ENCODE measurements at places on chromosomes 4 and X.

DNA sequence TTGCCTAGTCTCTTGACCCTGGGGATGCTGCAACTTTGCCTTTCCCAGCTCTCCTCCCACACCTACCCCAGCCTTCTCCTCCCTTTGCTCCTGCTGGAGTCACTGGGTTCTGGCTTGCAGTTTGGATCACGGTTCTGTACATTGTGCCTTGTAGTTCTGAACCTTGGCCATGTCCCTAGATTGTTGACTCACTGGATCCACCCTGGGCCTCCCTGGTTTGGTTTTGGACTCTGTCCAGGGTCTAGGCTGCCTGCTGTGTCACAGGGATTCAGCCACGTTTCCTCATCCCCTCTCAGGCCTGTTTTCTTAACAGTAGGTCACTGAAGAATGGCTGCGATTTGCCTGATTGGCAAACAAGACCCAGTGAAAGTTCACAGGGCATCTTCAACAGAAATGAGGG lies 11.5 kb upstream of the GABRE start:
- no peak for DNase-seq

DNA sequence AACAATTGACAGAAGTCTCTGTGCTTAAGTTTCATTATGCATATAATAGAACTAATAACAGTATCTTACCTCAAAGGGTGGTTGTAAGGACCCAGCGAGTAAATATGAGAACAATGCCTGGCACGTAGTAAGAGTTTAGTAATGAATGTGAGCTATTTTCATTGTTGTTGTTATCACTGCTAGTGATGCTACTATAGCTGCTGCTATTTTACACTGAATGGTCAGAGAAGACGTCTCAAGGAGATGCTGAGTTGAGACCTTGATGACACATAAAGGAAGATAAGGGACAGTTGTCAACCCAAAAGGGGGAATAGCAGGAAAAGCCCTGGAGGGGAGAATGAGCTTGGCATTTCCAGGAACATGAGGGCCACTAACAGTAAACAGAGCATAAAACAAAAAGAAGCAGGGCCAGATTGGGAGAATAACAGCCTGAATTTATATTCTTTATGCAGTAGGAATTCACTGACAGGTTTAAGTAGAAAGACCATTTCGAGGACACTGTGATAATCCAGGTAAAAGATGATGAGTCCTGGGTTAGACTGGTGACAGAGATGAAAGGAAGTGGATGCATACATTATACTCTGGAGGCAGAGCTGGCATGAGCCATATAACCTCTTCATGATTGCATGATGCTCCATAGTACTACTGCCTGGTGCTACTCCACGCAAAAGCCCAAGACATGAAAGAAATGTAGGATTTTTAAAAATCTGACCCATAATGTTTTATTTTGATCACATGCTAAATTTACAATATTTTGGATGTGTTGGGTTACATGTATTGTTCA lies 23.1 kb downstream of the ATP8A1 start:
- no peak for DNase-seq

DNA sequence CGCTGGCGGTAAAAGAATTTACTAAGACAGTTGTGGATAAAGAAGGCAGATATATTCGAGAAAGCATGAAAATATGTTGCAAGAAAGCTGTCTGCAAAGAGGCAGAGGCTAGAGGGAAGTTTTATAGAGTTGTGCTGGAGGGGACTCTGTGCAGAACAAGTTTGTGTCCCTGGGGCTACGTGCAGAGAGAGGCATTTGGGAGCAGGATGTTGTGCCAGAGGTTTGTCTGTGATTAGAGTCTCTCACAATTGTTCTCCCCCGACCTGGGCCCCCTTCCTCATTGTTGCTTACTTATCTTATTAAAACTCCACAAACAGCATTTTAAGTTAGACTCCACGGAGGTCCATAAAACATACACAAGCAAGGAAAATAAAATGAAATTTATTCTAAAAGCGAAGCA lies 831.3 kb downstream of the NLGN4X start:
- DNase-seq = no peak

DNA sequence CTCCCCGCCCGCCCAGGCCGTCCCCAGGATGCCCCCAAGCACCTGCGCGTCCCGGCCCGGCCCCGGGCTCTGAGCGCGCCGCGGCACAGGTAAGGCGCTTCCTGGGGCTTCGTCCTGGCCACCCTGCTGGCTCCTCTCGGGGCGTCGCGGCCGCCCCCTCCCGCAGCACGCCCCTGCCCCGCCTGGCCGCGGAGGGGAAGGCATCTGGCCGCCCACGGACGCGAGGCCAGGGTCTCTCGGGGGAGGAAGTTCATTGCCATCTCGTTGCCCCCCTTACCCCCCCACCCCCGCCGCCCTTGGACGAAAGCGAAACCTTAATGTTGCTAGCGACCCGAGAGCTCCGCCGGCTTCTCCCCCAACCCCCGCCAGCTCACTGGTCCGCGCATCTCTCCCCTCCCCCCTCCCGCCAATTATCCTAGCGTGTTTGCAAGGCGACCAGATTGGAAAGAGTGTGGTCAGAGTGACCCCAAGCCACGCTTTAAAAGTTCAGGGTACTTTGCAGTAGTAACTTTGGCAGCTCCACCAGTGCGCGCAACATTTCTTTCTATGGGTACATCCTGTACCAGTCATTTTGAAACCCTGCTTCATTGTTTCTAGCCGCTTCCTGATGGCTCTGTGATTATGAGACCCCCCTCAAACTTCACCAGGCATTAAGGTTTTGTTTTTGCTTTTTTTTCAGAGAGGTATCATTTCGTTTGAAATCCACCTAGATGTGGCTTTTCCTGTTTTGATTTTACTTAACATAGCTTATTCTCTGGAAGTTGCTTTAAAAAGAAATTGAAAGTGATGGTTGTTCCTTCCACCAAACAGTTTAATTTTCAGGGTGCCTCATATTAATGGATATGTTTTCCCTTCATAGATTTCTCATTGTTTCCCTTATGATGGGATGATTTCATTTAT lies 626 bp downstream of the TBC1D1 start:
- DNase-seq = no peak

DNA sequence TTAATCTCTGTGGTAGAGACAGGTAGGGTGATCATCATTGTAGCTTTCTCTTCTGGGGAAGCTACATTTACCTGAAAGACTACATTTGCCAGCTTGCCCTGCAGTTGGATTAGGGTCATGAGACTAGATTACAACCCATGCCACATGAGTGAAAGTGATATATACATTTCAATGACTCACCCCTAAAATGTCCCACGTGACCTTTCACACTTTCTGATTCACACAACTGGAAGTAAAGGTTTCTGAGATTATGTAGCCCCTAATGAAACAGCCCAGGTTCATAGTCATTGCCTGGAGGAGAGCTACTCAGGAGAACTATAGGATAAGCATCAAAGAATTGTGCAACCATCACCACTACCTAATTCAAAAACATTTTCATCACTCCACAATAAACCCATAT lies 17.8 kb downstream of the PDCL2 start:
- DNase-seq = no peak

GRCh38 chrX:10480861-10481260 lies 139.5 kb downstream of the MID1 start:
- no peak for DNase-seq

DNA sequence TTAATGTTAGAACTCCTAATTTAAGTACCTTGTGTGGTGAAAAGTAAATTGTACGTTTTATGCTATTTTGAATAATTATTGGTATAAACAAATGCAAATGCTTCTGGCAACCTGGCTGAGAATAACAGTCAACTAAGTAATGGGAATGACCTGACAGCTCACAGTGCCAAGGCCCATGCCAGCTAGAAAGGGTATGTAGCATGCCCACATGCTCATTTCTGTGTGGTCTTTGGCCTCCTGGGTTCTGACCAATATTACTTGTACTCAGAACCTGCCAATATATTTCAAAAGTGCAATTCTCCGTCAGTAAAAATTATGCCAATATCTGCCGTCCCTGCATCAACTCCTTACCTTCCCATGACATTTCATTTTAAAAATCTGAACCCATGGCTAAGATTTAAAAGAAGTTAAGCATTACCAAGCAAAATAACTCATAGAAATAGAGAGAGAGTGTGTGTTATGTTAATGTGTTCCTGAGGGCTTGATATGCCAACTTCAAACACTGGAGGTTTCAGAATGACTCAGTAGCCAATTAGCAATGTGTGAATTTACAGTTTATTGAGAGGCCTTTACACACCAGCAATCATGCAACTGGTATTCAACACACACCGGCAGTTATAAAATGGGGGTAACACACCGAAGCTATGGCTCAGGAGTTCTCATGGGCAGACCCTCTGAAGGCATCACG lies 820.8 kb downstream of the FSTL5 start:
- no peak for DNase-seq

GRCh38 chr4:77273412-77273811 lies 116.4 kb downstream of the CCNG2 start:
- no peak for DNase-seq

Data from NCI-H748 treated with DMSO at 0.1 percent for 48 hours (cell line).